ENCODE measurements at places on chromosomes 5 and 9. TPM values are rescaled to one million over a fixed set of nuclear protein-coding genes. Genes with fewer than 3 reads are reported as not detected.
A peak's percentile ranks its signal among the peaks of the same experiment; 100 is the strongest.

- no peak overlapping the region for H3K27ac ChIP-seq
- peaks cover 4% of the 10 kb centered on the region for H3K27me3 ChIP-seq
- no peak for DNase-seq
- H3K36me3 ChIP-seq: no peaks in the 10 kb centered on the region
- H3K4me3 ChIP-seq: no peak overlapping the region
Observed at GRCh38 chr5:1762121-1762882, 37.3 kb downstream of the MRPL36 start.

DNA sequence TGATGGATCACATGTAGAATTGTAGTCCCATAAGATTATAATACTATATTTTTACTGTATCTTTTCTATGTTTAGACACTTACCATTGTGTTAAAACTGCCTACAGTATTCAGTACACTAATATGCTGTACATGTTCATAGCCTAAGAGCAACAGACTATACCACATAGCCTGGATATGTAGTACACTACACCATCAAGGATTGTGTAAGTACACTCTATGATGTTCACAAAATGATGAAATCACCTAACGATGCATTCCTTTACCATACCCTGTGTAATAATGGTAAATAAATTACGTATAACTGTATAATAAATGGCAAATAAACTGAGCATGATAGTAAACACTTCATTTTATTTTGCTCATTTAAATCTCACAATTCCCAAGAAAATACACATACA, 60.3 kb downstream of the RICTOR start:
- H3K4me1 ChIP-seq: peaks cover 17% of the 10 kb centered on the region
- H3K4me3 ChIP-seq: no peak overlapping the region
- H3K36me3 ChIP-seq: peaks cover 62% of the 10 kb centered on the region
- no peak overlapping the region for H3K27ac ChIP-seq

Gene SH3RF2
- total RNA-seq: not detected

DNA sequence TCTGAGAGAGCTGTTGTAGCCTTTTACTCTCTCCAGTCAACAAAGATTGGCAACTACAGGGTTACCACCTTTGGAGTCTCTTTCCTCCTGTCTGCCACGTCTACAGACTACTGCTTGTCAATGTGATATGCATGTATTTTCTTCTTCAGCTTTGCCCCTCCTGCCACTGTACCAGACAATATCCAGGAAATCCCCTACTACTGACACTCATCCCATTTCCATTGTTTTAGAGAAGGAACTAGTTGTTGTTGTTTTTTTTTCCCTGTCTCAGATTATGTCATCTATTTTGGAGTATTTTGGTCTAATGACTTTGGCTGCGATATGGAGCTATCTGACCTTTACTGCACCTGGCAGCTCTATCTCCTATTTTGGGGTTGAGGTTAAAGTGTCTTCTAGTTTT, 50.1 kb upstream of the MACIR start:
- no peak overlapping the region for H3K4me3 ChIP-seq
- H3K36me3 ChIP-seq: peaks cover 31% of the 10 kb centered on the region
- no peak for DNase-seq
- no peak overlapping the region for H3K27ac ChIP-seq

Gene KIF24
- 11.4 TPM for total RNA-seq

Gene PPIC
- not detected for total RNA-seq

DNA sequence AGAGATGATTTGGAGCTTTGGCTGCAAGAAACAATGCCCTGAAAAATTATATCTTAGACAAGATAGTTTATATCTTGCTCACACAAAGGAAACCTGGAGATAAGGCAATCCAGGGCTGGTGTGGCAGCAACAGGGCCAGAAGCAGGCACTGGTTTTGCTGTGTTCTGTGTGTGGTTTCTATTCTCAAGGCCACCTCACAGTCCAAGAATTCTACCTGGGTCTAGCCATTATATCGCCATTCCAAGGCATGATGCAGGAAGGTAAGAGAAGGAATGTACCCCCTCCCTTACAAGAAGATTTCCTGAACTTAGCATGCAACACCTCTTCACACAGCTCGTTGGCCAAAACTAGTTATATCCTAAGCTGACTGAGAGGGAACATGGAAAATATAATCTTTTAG, 74.5 kb upstream of the MEGF10 start:
- H3K27ac ChIP-seq: no peak overlapping the region
- peaks cover 9% of the 10 kb centered on the region for H3K27me3 ChIP-seq
- no peaks in the 10 kb centered on the region for H3K36me3 ChIP-seq
- no peak overlapping the region for H3K4me3 ChIP-seq

- no peaks in the 10 kb centered on the region for H3K4me1 ChIP-seq
- H3K27ac ChIP-seq: no peak overlapping the region
- H3K27me3 ChIP-seq: peaks cover 2% of the 10 kb centered on the region
- no peaks in the 10 kb centered on the region for H3K36me3 ChIP-seq
Observed at GRCh38 chr5:90279091-90279490, 130.5 kb downstream of the CETN3 start.

- peaks cover 26% of the 10 kb centered on the region for H3K36me3 ChIP-seq
- H3K4me3 ChIP-seq: no peak overlapping the region
- H3K27me3 ChIP-seq: no peaks in the 10 kb centered on the region
- H3K4me1 ChIP-seq: peaks cover 32% of the 10 kb centered on the region
- no peak for DNase-seq
- no peak overlapping the region for H3K27ac ChIP-seq
Observed at GRCh38 chr9:128059365-128059983, 7.6 kb downstream of the NAIF1 start.

- peaks cover 64% of the 10 kb centered on the region for H3K27me3 ChIP-seq
- no peaks in the 10 kb centered on the region for H3K36me3 ChIP-seq
- no peak for DNase-seq
Observed at GRCh38 chr9:89177012-89177943, 1.3 kb downstream of the SHC3 start.

DNA sequence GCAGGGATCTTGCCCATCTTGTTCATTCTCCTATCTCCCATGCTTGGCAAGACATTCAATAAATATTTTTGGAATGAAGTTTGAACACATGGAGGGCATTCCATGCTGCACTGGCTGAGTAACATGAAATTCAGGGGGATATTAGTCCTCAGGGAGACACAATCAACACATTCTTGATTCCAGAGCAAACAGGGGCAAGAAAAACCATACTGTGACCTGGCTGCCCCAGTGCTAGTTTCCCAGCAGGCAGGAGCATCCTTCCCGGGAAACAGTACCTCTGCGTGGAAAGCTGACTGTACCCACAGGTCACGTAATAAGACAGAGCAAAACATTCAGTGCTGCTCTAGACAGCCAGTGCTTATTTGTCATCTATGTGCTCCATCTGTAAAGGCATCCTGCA, 66.3 kb upstream of the SPOCK1 start:
- H3K36me3 ChIP-seq: no peaks in the 10 kb centered on the region
- no peak overlapping the region for H3K27ac ChIP-seq
- DNase-seq: no peak
- peaks cover 10% of the 10 kb centered on the region for H3K27me3 ChIP-seq

DNA sequence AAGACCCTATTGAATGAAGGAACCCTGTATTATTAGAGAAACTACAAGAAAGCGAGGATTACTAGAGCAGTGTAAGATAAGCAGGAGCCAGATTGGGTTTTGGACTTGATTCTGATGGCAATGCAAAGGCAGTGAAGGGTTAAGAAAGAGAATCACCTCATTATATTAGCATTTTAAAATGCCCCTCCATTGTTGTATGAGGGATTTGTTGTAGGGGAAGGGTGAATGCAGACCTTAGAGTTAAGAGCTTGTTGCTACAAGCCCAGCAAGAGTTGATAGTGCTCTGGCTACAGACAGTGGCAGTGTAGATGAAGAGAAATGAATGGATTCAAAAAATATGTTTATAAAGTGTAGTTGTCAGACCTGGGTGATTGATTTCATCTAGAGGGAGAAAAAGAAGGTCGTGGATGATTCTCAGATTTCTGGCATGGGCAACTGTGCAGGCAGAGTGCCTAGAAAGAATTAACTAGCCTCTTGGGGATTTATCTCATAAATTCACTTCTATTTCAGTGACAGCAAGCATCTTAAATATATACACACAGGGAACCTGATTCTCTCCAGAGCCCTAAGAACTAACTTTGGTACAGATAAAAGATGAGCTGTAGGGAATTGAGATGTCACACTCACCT, 344.8 kb downstream of the ARRDC3 start:
- H3K4me3 ChIP-seq: no peak overlapping the region
- no peak for DNase-seq
- no peaks in the 10 kb centered on the region for H3K4me1 ChIP-seq

GRCh38 chr9:93302586-93303257, 118.8 kb downstream of the WNK2 start:
- H3K4me3 ChIP-seq: no peak overlapping the region
- DNase-seq: peak; percentile 75
- no peaks in the 10 kb centered on the region for H3K36me3 ChIP-seq

GRCh38 chr5:146633323-146633764, 117.4 kb upstream of the GPR151 start:
- no peaks in the 10 kb centered on the region for H3K27me3 ChIP-seq
- no peaks in the 10 kb centered on the region for H3K4me1 ChIP-seq
- H3K27ac ChIP-seq: no peak overlapping the region
- no peak overlapping the region for H3K4me3 ChIP-seq
- no peaks in the 10 kb centered on the region for H3K36me3 ChIP-seq
- DNase-seq: no peak

Gene ZNF354C
- 6.8 TPM for total RNA-seq

DNA sequence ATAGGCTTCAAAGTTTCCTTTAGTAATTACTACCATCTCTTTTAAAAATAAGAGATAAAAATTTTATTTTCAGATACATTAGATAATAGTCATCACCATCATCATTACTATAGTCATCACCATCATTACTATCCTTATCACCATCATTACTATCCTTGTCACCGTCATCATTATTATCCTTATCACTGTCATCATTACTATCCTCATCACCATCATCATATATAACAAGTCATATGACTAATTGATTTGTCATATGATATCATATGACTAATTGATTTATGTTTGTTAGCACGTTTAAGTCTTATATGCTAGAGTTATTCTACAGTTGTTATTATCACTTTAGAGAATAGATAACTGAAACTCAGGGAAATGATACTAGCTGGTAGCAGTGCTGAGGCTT, 382.1 kb upstream of the CDH18 start:
- H3K4me3 ChIP-seq: no peak overlapping the region
- H3K27ac ChIP-seq: no peak overlapping the region
